ENCODE measurements at places on chromosomes 7 and 10.
A peak's percentile ranks its signal among the peaks of the same experiment; 100 is the strongest.

DNA sequence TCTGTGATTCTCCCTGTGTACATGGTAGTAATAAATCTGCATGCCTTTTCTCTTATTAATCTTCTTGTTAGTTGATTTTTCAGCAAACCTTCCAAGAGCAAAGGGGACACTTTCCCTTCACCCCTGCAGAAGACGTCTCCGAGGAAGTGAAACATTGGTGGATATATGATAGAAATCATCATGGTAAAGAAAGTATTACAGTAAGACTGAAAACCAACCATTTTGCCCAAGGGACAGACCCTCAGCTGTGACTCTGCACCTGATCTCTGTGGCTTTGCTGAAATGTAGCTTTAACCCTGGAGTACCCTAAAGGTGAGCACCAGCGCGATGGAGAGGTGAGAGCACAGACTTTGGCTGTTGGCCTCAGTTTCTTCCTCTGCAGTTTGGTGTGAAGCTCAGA, 32.8 kb upstream of the MYO3A start:
- DNase-seq: no peak

DNA sequence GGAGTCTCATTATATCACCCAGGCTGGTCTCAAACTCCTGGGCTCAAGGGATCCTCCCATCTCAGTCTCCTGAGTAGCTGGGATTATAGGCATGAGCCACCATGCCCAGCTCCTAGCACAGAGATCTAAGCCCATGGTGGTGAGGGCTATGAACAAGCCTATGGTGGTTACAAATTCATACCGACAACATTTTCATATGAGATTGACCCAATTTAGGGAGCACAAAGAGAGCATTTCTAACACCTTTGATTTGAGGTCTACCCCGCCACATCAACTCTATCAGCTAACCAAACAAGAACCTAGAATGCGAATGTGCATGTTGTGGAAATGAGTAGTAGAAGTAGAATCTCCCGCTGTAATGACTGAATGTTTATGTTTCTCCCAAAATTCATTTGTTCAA, 14.2 kb upstream of the PRF1 start:
- DNase-seq: no peak

- DNase-seq: no peak
Observed at GRCh38 chr10:17795083-17795482, 14.1 kb upstream of the MRC1 start.

DNA sequence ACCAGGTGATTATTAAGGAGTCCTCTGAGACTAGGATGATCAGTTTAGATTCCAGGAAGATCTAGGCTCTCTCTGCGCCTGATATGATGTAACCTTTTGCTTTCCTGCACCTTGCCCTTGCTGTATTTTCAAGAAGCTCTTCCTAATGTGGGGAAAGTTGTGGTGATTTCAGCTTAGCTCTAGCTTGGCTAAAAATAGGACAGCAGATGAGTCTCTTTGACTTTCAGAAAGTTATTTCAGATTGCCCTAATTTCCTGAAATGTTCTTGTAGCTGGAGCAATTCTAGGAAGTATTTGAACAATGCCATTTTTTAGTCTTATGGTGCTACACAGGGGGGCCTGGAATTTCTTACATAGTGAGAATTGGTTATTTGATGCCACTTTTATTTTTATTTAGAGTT, 3.8 kb downstream of the LCOR start:
- no peak for DNase-seq

GRCh38 chr7:117145333-117145732, 177.5 kb downstream of the WNT2 start:
- no peak for DNase-seq

DNA sequence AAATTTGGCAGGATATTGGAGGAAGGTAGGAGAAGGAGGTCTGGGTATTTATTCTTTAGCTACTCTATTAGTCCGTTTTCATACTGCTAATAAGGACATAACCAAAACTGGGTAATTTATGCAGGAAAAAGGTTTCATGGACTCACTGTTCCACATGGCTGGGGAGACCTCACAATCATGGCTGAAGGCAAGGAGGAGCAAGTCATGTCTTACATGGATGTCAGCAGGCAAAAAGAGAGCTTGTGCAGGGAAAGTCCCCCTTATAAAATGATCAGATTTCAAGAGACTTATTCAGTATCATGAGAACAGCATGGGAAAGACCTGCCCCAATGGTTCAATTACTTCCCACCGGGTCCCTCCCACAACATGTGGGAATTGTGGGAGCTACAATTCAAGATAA, 1.9 kb upstream of the INMT start:
- no peak for DNase-seq

GRCh38 chr7:142968229-142968628, 6.1 kb upstream of the KEL start:
- no peak for DNase-seq

DNA sequence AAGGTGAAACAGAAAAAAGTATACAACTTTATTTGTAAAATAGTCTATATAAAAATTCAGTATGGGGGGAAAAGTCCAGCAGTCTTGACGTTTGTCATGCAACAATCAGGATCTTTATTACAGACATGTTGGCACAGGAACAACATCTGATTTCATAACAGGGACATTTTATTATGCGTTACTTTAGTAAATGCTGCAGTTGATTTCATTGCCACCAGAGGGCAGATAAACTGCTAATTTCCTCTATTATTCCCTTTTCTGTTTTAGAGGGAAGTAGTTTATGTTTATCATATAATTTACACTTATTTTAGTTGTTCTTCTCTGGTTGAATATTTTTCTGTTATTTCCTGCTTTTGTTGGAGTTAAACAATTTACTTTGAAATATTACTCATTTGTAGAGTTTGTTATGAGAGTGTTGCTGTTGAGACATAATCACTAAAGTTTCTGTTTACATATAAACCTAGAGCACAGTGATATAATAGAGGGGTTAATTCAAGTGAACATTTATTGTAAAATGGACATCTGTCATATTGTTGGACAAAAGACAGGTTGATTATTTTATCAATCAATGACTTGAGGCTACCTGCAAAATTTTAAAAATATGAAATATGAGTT, 3.3 kb downstream of the PLXDC2 start:
- peak; percentile 27 for DNase-seq

DNA sequence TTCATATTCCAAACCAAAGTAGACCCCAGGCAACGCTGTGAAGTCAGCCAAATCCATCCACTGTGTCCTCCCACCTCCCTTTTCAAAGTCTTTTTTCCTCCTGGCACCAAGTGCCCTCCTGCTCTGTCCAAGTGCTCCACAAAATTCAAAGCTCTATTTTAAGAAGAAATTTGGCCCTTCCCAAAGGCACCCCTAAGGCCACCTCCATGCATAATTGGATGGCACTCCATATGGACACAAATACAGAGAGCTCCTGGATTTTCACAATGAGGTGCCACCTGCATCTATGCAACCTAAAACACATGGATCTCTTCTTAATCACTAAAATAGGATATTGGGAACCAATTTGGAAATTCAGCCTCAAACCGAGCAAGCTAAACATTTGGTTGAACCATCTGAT, 121.6 kb downstream of the RELN start:
- DNase-seq: no peak

DNA sequence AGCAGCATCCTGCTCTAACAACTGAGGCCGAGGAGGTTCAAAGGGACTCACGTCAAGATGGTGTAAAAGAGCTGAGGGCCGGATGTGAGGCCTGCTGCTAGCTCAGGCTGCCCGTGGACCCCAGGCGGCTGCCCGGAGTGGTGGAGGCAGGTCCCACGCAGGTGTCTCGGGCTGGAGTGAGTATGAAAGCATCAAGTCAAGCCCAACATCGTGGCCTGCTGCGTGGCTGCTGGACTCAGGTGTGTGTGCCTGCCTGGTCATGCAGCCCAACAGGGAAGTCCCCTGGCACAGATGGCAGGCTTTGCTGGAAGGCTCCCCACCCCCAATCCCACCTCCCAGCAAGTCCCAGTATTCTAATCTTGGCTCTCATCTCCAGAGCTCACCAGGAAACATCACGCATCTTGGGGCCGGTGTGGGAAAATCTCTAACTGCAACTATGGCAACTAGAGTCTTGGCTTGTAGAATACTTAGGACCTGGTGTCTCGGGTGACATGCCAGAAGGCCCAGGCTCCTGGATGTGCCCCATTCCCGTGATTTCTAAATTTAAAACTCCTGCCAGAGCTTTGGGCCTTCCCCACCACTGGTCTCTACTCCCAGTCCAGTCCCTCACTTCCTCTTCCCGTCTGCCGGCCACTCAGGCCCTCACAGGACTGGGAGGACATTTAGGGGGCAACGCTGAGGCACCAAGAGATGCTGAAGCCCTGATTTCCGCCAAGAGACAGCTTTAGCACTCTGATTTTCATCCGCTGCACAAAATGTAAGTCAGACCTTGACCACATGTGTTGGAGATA, 85.9 kb downstream of the PRKAG2 start:
- DNase-seq: no peak

DNA sequence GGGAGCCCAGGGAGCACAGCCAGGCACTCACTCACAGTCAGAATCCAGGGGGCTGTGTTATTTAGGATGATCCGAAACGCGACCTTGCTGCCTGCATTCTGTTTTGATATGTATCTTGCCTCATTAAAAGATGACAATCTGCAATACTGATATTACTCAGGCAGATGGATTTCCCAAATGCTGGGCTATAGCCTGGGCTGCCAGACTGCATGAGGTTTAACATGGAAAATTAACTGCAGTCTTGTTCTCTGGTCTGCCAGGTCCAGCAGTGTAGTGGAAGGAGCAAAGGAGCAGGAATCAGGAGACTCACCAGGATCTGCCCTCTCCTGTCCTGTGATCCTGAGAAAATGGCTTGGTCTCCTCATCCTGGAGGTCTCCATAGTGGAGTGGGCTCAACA, 258.1 kb downstream of the PAXIP1 start:
- DNase-seq: no peak

DNA sequence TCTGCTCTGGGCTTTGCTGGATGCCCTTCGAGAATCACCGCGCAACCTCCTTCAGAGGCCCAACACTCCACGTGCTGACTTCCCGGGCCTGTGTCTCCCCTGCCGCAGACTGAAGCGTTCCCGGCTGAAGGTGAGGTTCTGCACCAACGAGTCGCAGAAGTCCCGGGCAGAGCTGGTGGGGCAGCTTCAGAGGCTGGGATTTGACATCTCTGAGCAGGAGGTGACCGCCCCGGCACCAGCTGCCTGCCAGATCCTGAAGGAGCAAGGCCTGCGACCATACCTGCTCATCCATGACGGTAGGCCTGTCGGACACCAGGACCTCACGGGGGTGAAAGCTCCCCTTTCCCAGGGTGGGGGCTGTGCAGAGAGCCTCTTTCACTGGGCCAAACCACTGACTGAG, 22.4 kb downstream of the LHPP start:
- DNase-seq: no peak

DNA sequence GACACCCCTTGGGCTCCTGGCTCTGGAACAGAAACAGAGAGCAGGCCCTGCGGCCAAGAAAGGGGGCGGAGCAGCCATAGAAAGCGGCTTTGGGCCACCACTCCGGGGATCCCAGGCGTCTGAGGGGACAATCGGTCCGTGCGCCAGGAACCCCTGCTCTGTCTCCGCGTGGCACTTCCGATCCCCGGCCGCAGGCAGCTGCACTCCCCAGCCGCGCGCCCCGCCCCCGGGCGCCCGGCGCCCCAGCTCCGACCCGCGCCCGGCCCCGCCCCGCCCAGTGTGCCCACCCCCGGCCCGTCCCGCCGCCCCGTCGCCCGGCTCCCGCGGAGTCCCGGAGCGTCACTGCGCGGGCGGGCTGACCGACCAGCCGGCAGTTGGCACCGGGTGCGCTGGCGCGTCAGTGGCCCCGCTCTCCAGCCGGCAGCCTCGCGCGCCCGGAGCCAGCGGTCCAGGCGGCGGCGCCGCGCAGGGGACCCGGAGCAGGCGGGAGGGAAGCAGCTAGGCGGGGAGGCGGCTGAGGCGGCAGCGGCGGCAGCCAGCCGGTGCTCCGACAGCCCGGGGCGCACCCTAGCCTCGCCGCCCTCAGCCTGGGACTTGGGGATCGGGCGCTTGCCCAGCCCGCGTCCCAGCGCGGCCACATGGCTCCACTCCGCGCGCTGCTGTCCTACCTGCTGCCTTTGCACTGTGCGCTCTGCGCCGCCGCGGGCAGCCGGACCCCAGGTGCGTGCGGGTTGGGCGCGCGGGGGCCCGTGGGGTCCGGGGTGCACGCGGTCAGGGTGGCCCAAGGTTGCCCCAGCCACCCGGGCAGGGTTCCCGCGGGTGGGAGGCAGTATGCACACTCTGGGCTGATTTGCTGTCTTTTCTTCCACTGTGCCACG, at the start of gene ADAMTS14:
ADAMTS14 (plus strand) TSS at position 342 of the 878 bp plus-strand sequence; CDS start at position 639, 297 bp downstream.
- no peak for DNase-seq

DNA sequence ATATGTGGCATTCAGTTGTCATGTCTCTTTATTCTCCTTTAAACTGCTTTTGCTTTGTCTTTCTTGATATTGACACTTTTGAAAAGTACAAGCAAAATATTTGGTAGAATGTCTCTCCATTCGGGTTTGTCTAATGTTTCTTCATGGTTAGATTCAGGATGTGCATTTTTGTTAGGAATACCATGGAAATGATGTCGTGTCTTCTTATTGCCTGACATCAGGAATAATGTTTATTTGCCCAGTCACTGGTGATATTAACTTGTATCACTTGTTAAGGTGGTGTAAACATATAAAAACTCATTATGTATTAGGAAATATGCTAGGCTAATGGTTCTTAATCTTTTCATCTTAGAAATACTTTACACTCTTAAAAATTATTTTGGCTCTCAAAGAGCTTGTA, 43.4 kb downstream of the CDK1 start:
- DNase-seq: no peak

- no peak for DNase-seq
Observed at GRCh38 chr10:99457813-99458212, 27.4 kb upstream of the GOT1 start.

GRCh38 chr10:99432881-99433280, 2.5 kb upstream of the GOT1 start:
- DNase-seq: no peak

- DNase-seq: peak; percentile 25
Observed at GRCh38 chr10:92832998-92833650, 15.2 kb upstream of the EXOC6 start.

DNA sequence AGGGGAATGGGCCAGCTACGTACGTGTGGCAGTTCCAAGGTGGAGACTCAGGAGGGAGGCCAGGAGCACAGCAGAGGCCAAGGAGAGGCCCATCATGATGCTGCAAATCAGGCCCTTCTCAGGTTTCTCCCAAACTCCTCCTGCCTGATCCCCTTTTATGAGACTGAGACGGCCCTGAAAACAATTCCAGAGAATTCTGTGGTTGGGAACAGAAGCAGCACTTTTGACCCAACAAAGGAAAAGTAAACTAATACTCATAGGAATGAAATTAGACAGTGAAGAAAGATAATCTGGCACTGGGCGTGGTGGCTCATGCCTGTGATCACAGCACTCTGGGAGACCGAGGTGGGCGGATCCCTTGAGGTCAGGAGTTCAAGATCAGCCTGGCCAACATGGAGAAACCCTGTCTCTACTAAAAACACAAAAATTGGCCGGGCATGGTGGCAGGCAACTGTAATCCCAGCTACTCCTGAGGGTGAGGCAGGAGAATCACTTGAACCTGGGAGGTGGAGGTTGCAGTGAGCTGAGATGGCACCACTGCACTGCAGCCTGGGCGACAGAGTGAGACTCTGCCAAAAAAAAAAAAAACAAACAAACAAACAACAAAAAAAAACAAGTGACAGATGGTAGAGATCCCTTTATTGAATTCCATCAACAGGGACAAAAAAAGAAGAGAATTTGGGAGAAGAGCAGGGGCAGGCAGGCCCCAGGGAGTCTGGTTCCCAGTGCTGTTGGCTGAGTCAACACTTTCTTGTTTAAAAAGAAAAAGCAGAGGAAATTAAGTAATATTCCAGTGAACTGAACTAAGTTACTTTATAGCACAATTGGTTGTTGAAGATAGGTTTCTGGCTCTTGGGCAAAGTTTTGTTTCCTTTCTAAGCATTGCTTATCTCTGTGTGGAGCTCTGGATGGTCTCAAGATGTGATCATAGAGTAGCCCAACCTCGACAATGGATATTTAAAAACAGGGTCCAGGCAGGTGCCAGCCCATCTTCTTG, at the start of gene CCL26:
CCL26 (minus strand) TSS at position 131 of the 997 bp plus-strand sequence; CDS start at position 96, 35 bp downstream.
- no peak for DNase-seq

- peak; percentile 58 for DNase-seq
Observed at GRCh38 chr7:92669616-92670165, 79.5 kb upstream of the FAM133B start.

Data from activated CD4-positive, alpha-beta T cell treated with anti-CD3 and anti-CD28 coated beads, Interleukin-2, amount 50 U/mL, for 16 hours (primary cell).